ENCODE measurements at places on chromosomes 2 and 18.

GRCh38 chr2:13919981-13920382 lies 712.5 kb upstream of the LRATD1 start:
- DNase-seq: no peak

GRCh38 chr2:186757009-186757408 lies 63.1 kb downstream of the FAM171B start:
- DNase-seq: no peak

GRCh38 chr2:190964170-190964795 lies 49.7 kb downstream of the STAT1 start:
- DNase-seq: no peak

- peak; percentile 43 for DNase-seq
Observed at GRCh38 chr2:177906041-177906718, 166.4 kb downstream of the PDE11A start.

DNA sequence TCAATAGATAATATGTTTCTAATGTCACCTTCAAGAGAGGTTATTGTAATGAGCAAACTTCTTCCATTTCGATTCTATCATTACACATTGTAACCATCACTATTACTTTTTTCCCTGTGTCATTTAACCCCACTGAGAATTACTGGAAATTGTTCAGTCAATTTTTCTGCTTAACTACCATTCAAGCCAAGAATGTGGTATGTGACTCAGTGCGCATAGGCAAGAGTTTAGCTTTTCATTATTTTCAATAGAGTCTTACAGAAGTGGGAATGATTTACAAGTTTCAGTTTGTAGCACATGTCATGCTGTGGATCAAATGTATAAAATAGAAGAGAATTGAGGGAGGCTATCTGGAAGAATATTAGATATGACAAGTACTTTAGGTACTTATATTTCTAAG lies 34.3 kb upstream of the PIEZO2 start:
- no peak for DNase-seq

- DNase-seq: no peak
Observed at GRCh38 chr18:13219593-13220159, 1.1 kb downstream of the LDLRAD4 start.

DNA sequence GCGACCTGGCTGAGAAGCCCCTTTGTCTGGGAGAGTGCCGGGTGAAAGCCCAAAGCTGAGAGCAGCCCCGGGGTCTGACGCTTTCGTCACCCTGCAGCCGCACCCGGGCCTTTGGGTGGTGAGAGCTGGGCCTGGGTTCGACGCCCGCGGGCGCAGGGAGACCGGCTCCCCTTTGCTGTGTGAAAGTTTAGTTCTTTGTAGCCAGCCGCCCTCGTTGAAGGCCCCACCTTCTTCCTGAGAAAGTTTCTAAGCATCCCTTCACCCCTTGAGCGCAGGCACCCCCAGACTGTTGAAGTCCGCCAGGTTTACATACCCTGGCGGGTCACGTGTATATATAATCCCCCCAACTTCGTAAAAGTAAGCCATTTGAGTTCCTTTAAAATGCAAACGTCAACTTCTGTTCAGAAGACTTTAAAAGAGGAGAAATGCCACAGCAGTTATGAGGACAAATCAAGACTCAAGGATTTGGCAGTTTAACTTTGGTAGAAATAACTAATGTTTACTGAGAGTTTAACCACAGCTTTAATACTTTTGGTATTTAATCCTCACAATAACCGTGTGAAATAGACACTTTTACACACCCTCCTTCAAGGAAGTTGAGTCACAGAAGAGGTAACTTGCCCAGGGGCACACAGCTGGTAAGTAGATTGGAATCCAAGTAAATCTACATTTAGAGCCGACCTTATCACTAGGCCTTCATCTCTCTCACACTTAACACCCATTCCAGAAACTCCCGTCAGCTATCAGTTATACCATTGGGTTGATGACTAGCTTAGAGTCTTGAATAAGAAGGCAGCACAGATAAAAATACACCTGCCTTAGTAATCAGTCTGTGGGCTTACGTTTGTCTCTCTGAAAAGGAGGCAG lies 1.1 kb upstream of the MBOAT2 start:
- DNase-seq: peak; percentile 3

- no peak for DNase-seq
Observed at GRCh38 chr18:32431753-32432152, 38.9 kb downstream of the GAREM1 start.

- no peak for DNase-seq
Observed at GRCh38 chr2:17461087-17461475, 57.2 kb downstream of the RAD51AP2 start.
